Neuronal stem cell (in vitro differentiated cells): ENCODE measurements at places on chromosomes 5 and 9.

DNA sequence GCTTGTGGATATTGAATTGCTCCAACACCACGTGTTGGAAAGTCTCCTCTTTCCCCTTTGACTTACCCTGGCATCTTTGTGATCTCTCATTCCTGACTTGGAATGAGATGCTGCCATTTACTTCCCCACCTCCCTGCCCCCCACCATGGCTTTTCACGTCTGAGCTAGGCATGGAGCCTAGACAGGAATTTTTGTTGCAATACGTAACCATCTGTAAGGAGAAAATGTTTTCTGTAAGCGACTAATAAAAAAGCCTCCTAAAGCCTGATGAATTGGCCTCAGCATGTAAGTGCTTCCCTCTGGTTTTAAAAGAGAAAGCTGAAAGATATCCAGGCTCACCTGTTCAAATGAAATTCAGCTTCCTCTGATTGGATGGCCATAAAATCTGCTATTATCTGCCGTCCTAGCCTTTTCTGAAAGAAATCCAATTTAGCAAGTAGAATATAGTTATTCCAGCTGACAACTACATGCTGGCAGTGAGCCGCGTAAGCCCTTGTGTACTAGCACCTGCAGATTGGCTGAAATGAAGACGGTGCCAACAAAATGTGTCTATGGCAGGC lies 200.1 kb downstream of the NSG2 start:
- no peaks in the 10 kb centered on the region for H3K36me3 ChIP-seq
- no peak overlapping the region for H3K27ac ChIP-seq
- no peaks in the 10 kb centered on the region for H3K27me3 ChIP-seq
- no peak for DNase-seq

- no peaks in the 10 kb centered on the region for H3K36me3 ChIP-seq
- peaks cover 40% of the 10 kb centered on the region for H3K27me3 ChIP-seq
- H3K4me3 ChIP-seq: no peak overlapping the region
- no peak for DNase-seq
- H3K4me1 ChIP-seq: peaks cover 8% of the 10 kb centered on the region
- no peak overlapping the region for H3K27ac ChIP-seq
These were observed 19.5 kb downstream of the FAM163B start for GRCh38 chr9:133589454-133590227.

DNA sequence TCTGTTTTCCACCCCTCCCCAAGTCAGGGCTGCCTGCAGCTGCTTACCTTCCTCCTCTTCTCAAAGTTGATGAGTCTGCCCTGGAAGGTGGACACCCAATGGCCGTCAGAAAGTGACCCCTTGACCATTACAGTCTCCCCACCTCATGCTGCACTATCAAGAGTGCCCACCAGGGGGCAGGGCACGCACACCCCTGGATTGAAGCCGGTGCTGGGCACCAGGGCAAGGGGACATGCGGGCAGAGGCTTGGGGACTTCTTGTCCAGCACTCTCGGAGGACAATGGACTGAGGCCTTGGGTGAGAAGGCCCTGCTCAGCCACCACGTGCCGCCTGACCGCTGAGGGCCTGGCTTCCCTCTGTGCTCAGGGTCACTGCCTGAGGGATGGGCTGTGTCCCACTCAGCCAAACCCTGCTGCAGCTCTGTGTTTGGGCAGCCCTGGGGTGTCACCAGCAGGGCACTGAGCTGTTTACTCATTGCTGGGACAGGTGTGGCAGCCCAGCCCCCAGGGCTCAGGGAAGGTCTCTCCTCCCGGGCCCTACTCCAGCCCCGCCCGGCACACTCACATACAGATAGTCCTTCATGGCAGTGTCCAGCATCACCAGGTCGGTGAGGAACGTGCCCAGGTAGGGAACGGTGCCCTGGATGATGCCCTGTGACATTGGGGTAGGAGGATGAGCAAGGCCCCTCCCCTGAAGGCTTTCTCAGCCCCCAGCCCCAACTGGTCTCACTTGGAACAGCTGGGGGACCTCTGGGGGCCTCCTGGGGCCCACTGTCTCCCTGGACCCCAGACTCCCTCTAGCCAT lies 17.7 kb downstream of the RALGDS start:
- H3K4me1 ChIP-seq: no peaks in the 10 kb centered on the region
- H3K27ac ChIP-seq: no peak overlapping the region
- no peak overlapping the region for H3K4me3 ChIP-seq
- H3K27me3 ChIP-seq: no peaks in the 10 kb centered on the region

DNA sequence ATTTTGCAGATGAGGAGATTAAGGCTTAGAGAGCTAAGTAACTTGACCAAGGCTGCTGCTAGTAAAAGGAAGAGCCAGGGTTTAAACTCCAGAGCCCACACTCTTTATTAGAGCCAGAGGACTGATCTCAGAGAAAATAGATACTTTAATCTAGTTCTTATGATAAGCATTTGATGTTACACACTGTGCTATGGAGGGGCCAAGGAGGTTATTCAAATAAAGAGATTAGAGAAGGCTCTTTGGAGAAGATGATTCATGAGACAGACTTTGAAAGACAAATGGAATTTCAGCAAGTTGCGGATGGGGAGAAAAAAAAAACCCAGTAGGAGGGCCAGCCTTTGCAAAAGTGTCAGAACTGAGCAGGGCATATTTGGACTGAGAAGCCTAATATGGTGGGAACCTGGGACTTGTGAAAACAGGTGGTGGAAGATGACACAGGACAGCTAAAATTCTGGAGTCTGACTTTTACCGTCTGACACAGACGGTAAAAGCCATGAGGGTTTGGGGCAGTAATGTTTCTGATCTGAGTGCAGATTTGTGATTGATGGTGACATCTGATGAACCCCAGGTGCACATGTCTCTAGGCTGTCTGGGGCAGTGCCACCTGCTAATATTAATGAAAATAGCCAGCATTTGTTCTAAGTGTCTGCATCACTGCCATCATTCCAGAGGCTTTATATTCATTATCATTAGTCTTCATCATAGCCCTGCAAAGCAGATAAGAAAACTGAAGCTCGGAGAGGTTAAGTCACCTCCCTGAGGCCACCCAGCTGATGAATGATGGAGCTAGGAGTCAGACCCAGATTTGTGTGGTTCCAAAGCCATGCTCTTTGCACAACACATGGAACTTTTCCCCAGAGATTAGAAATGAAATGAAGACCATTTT lies 65.3 kb upstream of the CXCL14 start:
- H3K27me3 ChIP-seq: no peaks in the 10 kb centered on the region
- no peak overlapping the region for H3K4me3 ChIP-seq
- no peak overlapping the region for H3K27ac ChIP-seq
- no peaks in the 10 kb centered on the region for H3K36me3 ChIP-seq
- H3K4me1 ChIP-seq: no peaks in the 10 kb centered on the region
- no peak for DNase-seq
